ENCODE measurements at places on chromosomes 6 and 20.

DNA sequence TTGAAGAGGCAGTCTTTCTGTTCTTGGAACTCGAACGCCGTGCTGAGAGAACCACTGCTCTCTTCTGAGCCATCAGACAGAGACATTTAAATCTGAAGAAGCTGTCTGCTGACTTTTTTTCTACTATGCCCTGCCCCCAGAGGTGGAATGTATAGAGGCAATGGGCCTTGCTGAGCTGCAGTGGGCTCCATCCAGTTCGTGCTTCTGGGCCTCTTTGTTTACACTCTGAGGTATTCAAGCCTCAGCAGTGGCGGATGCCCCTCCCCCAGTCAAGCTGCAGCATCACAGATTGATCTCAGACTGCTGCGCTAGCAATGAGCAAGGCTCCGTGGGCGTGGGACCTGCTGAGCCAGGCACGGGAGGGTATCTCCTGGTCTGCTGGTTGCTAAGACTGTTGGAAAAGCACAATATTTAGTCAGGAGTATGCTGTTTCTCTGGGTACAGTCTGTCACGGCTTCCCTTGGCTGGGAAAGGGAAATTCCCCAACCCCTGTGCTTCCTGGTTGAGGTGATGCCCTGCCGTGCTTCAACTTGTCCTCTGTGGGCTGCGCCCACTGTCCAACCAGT lies 526.8 kb downstream of the CD109 start:
- DNase-seq, result no peak

- no peak for DNase-seq
These were observed 50.2 kb downstream of the HDAC2 start for GRCh38 chr6:113920663-113921267.

DNA sequence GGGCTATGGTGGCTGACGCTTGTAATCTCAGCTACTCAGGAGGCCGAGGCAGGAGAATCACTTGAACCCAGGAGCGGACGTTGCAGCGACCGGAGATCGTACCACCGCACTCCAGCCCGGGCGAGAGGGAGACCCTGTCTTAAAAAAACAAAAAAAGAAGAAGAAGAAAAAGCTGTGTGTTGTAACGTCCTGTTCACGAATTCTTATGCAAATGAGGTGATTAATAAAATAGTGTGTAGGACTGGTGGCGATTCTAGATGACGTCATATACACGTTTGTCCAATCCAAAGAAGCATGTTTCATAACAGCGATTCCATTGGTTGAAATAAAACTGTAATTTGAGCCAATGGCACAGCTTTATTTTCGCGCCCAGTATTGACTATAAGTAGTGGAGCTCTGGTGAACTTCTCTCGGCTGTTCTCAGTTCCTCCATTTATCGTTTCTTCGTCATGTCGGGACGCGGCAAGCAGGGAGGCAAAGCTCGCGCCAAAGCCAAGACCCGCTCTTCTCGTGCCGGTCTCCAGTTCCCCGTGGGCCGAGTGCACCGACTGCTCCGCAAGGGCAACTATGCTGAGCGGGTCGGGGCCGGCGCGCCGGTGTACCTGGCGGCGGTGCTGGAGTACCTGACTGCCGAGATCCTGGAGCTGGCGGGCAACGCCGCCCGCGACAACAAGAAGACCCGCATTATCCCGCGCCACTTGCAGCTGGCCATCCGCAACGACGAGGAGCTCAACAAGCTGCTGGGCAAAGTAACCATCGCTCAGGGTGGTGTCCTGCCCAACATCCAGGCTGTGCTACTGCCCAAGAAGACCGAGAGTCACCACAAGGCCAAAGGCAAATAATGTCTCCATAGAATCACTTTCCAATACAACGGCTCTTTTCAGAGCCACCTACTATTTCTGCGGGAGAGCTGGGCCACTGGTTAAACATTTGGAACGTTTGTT lies 47.0 kb downstream of the OR2B2 start:
- DNase-seq, result peak; percentile 37

- DNase-seq, result no peak
These were observed 164.8 kb upstream of the BMP5 start for GRCh38 chr6:56040223-56040622.

GRCh38 chr6:100228437-100228833 lies 234.4 kb upstream of the MCHR2 start:
- no peak for DNase-seq

DNA sequence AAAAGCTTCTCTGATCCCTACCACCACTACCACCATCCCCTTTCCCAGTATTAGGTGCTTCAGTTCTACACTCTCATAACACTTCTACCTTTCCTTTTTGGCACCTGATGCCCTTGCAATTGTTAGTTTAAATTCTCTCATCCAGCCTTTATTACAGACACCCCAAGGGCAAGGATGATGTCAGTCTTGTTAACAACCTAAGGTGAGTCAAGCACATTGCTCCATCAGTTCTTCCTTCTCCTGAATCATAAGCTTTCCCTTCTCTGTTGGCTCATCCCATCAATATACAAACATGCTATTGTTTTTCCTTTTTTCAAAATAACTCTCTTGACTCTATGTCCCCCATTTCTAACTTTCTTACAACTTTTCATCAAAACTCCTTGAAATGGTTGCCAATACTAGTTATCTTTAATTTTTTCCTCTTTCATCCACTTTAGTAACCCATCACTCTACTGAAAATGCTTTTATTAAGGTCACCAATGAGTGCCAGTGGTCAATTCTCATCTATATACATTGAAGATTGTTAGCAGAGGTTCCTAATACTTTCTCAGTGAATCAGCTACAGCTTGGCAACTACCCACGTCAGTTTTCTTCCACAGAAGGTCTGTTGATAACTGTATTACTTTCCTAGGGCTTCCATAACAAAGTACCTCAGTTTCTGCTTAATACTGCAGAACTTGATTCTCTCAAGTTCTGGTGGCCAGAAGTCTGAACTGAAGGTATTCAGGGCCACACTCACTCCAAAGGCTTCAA lies 97.1 kb upstream of the FLRT3 start:
- no peak for DNase-seq

- no peak for DNase-seq
These were observed 143.9 kb downstream of the SOBP start for GRCh38 chr6:107633680-107634323.

Data from stimulated activated CD8-positive, alpha-beta memory T cell treated with anti-CD3 and anti-CD28 coated beads, Interleukin-15, amount 100 ng/mL, for 24 hours (primary cell).